Stimulated activated effector memory CD8-positive, alpha-beta T cell treated with anti-CD3 and anti-CD28 coated beads, Interleukin-12 subunit alpha, Interleukin-12 subunit beta, amount 100 ng/mL, for 72 hours (primary cell): ENCODE measurements at places on chromosomes 5 and 9.
A peak's percentile ranks its signal among the peaks of the same experiment; 100 is the strongest.

DNA sequence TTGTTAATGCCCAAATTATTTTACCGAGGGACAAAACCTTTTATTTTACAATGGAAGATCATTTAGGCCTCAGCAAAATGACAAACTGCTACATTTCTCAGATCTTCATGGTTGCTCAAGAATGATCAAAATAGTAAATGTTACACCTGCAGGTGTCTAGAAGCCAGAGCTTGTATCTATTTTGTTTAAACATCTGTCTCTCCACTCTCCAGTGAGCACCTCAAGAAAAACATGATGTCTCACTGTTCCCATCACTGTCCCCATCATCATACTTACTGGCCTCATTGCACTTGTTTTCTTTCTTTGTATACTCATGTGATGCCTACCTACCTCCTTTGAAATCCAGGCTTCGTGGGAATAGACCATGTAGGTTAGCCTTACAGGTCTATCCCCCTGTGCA is 149.6 kb downstream of the TTLL11 start:
- no peak for DNase-seq

DNA sequence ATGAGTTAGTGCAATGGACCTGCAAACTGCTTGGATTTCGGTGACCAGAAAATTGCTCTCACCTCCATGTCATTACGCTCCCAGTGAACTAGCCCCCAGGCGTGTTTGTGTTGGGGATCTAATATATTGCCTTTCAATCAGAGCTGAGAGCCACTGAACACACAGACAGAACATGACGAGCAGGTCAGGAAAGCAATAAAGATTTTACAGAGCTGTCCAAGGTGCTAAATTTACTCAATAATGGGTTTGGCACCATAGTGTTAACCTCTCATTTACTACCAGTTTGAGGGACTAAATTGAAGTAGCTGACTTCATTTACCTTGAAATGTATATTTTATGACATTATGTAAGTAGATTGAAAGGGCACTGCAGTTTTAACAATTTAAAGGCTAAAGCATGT is 383.0 kb downstream of the EBF1 start:
- DNase-seq: no peak

GRCh38 chr9:135209852-135210251 is 122.4 kb downstream of the OLFM1 start:
- no peak for DNase-seq

GRCh38 chr9:123096987-123097386 is 63.5 kb downstream of the GPR21 start:
- no peak for DNase-seq

GRCh38 chr5:41270423-41271251 is 57.3 kb upstream of the C6 start:
- DNase-seq: no peak

DNA sequence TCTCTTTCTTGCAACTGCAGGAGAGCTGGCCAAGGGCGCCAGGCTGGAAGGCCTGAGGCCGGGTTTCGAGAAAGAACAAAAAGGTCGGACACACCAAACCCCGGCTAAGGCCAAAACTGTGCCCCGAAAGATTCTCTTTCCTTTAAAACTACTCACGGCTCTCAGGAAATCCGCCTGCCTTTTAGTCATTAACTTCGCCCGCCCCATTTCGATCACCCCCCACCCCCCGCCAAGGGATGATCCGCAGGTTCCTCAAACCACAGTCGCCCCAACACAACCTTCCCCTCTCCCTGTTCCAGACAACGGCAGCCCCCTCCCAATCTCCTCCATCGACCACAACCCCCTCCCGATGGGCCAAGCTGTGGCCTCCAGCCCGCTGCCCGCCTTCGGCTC is 536 bp downstream of the FEM1C start:
- DNase-seq: peak; percentile 23

DNA sequence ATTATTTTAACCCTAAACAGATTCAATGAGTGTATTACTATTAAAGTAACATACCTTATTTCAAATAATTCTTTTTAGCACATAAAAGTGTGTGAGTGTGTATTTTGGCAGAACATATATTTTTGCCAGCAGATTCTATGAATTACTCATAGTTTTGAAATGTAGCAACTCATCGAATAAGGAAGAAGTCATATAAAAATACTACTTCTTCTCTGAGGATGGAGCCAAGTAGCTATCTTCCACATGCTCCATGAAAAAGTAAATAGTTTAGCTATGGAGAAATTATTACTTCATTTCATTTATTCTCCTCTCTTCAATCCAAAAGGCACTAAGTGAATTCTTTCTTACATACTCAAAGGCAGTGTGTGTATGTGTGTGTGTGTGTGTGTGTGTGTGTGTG is 1090.4 kb upstream of the CDH6 start:
- no peak for DNase-seq

GRCh38 chr9:94176608-94177007 is 82.5 kb upstream of the ZNF169 start:
- DNase-seq: no peak

- DNase-seq: no peak
Measured at GRCh38 chr9:27126670-27127069, 17.6 kb downstream of the TEK start.

- DNase-seq: no peak
Measured at GRCh38 chr9:106287091-106287631, 575.8 kb upstream of the ZNF462 start.

DNA sequence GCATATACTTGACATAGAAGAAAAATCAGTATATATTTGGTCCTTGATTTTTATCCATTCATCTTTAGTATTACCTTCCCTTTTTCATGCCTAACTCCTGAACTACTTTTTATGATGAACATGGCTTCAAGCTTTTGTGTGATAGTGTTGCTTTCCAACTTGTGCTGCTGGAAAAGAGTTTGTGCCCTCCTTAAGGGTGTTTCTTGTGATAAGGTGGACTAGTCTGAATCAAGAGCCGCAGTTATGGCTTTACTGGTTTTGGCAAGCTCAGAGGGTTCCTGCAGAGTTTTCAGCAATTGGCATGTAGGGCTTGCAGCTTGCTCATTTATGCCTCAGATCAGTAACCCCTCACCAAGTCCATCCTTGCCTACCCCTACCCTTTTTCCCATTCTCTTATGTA is 20.5 kb downstream of the POLR3G start:
- DNase-seq: no peak

DNA sequence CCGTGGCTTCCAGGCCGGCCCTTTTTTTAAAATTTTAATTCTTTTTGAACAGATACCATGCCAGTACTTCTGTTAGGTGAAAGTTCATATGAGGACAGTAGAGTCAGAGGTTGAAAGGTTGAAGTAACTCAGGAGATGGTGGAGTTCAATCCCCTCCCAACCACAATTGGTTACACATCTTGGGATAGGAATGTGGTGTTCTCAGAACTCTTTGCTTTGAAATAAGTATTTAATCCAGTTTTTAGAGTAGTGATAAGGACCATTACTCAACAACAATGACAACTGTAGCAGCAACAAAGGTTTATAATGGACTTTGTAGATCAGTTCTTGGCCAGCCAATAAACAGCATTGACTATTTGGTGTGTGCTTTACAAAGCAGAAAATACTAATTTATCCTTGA is 116.0 kb downstream of the ARHGAP26 start:
- no peak for DNase-seq

- no peak for DNase-seq
Measured at GRCh38 chr5:94470802-94471201, 147.6 kb downstream of the KIAA0825 start.

DNA sequence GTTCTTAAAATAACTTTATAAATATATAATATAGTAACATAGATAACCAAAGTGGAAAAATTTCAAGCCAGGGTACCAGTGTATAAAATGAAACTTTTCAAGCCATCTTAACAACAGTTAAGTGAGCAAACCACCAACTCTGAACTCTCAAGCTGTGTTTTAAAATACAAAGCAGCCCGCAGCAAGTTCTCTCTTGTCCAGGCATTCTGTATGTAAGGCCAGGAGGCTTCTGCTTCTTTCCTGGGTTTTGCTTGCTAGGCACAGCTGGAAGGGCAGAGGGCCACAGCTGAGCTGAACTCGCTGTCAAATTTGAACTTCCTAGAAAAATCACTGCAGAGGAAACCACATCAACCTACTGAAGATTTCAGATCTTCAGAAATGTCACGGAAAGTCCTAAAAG is 6.8 kb upstream of the CTNNAL1 start:
- no peak for DNase-seq

DNA sequence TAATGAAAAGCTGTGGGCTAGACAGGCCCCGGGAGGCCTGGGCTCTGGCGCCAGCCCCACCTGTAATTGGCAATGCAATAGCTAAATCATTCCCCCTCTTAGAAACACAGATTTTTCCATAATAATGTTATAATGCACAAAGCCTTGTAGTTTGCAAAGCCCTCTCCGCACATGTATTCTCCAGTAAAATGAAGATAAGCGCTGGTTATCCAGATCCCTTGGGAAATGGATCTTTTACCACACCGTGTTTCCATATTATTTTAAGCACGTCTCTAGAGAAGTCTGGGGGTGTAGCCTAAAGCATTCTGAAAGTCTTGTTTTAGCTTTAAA is 1.1 kb upstream of the APBA1 start:
- DNase-seq: no peak

DNA sequence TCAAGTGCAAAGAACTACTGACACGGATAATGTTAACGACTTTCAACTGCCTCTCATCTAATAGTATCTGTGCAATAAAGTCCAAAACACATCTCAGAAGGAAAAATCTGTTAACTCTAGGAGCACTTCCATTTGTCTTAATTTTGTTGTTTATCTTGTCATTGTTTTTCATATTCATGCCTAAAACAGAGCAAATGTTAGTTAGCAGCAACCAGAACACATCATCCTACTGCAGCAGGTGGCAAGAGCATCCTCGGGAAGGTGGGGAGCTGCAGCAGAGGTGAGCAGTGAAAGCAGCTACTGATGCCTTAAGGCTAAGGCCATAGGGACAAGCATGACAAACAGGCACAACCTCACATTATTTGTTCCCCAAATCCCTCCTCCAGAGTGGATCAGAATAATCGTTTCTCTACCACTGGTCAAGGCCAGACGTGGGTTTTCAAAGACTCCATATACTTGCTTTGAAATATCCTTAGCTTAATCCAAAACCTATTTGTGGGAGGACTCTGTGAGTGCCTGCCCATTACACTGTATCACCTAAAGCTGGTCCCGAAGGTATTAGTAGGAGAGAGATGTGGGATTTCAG is 1.0 kb downstream of the HMGCS1 start:
- DNase-seq: no peak

DNA sequence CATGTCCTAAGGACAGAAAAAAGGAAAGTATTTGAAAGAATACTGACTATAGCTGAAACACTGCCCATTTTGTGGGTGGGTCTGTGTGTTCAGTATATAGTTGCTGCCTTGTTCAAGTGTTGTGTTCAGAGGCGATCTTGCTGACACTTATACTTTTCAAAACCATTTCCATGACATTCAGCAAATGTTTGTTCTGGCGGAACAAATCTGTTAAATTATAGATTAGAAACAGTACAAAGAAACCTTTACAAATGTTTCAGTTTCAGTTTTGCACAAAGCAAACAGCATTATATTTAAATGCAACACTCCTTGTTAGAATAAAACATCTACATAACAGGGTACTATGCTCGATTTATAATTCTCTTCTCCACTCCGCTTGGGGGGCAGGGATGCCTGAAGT is 2276.3 kb downstream of the MAT2B start:
- DNase-seq: no peak

- no peak for DNase-seq
Measured at GRCh38 chr9:98359569-98359968, 104.1 kb upstream of the TBC1D2 start.

DNA sequence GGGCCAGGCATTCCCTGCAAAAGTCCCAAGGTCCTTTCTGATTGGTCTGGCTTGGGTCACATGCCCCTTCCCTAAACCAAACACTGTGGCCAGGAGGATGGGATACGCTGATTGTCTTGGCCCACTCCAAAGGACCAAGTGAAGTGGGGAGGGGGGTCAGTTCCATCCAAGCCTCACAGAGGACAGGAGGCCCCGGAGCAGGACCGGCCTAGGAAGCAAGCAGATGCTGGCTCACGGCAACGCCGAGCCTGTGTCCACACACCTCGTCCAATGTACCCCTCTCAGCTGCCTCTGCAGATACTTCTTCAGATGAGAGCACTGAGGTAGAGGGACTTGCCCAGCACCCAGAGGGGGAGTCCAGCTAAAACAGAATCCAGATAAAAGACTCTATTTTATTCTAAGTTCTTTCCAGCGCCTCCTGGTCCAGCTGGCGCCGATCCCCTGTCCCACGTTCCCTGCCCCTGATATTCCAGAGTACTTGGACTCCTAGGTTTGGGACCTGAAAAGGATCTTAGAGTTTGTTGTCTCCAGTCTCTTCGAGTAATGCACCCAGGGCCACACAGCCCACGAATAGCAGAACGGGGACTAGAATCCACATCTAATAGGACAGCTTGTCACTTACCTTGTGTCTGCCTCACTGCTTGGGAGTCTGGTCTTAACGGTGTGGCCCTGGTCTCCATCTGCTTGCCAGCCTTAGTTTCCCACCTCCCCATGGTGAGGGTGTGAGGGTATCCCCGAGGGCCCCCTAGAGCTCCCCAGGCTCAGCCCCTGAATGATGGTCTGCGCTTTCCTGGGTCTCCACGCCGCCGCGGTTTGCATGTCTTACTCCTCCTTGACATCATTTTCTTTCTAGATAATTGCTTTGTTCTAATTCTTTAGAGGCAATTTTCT is 72.4 kb upstream of the UNC5A start:
- no peak for DNase-seq

GRCh38 chr9:130862217-130862616 is 27.2 kb downstream of the ABL1 start:
- no peak for DNase-seq

DNA sequence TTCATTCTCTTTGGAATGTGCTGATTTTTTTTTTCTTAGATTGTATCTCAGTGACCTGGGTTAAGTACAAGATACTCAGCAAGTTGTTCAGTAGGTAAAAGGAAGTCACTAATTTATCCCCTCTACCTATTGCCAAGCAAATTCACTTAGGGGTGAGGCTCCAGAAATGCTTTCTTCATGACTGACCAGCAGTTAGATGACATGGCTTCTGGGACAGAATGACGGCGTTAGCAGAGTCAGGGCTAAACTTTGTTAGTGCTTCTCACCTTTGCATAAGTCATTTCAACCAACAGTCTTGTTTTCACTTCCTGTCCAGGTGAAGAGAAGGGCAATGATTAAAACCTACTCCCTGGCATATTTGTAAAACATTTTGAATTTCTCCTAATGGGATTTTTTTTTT is 20.2 kb upstream of the MTAP start:
- DNase-seq: no peak
